ENCODE measurements at places on chromosomes 2 and 18.
A peak's percentile ranks its signal among the peaks of the same experiment; 100 is the strongest.

DNA sequence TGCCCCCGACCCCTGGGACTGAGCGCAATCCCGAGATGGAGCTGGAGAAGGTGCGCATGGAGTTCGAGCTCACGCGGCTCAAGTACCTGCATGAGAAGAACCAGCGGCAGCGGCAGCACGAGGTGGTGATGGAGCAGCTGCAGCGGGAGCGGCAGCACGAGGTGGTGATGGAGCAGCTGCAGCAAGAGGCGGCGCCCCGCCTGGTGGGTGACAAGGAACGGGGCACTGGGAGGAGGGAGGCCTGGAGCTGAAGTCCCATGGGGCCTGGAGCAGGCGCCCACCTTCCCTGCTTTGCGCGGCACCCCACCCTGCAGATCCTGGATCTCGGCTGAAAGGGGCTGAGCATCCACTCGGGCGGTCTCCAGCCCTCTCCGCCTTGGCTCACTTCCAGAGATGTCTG, 1.2 kb downstream of the TMEM247 start:
- DNase-seq: no peak

DNA sequence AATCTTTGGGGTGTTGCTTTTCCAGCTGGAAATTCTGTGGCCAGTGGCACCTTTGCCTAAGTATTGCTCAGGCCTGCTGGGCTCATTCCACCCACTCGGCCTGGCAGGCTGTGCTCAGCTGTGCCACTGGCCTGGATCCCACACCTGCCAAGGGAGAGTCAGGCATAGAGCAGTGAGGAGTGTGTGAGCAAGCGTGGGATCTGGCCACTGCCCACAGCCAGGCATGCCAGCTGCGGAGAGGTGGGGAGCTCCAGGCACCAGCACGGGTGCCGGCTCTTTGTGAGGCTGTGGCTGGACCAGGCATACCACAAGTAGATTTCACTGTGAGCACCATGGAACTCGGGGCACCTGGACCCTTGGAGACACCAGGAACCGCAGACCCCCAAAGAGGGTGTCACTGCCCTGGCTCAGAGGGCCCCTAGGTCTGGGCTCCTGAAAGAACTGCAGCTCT, 118.1 kb upstream of the MAP2 start:
- DNase-seq: no peak

- DNase-seq: no peak
Observed at GRCh38 chr2:114061566-114062098, 171.7 kb downstream of the ACTR3 start.

- no peak for DNase-seq
Observed at GRCh38 chr2:197265924-197266323, 44.7 kb downstream of the ANKRD44 start.

GRCh38 chr2:170467568-170468422, 247.3 kb upstream of the SP5 start:
- peak; percentile 42 for DNase-seq

- DNase-seq: no peak
Observed at GRCh38 chr2:73925033-73925704, 1.5 kb upstream of the DGUOK start.

GRCh38 chr18:62157843-62158242, 29.0 kb downstream of the PIGN start:
- DNase-seq: no peak

GRCh38 chr2:241069821-241070281, 32.2 kb downstream of the MTERF4 start:
- DNase-seq: no peak

DNA sequence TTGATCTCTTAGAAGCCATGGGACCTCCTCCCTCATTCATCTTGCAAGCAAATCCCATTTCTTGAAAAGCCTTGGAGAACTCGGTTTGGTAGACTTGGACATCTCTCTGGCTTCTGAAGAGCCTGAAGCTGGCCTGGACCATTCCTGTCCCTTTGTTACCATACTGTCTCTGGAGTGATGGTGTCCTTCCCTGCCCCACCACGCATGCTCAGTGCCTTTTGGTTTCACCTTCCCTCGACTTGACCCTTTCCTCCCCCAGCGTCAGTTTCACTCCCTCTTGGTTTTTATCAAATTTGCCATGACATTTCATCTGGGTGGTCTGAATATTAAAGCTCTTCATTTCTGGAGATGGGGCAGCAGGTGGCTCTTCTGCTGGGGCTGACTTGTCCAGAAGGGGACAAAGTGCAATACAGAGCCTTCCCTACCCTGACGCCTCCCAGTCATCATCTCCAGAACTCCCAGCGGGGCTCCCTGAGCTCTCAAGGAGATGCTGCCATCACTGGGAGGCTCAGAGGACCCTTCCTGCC, 20.0 kb downstream of the FOSL2 start:
- no peak for DNase-seq

- DNase-seq: no peak
Observed at GRCh38 chr2:69490486-69490885, 53.3 kb upstream of the NFU1 start.

DNA sequence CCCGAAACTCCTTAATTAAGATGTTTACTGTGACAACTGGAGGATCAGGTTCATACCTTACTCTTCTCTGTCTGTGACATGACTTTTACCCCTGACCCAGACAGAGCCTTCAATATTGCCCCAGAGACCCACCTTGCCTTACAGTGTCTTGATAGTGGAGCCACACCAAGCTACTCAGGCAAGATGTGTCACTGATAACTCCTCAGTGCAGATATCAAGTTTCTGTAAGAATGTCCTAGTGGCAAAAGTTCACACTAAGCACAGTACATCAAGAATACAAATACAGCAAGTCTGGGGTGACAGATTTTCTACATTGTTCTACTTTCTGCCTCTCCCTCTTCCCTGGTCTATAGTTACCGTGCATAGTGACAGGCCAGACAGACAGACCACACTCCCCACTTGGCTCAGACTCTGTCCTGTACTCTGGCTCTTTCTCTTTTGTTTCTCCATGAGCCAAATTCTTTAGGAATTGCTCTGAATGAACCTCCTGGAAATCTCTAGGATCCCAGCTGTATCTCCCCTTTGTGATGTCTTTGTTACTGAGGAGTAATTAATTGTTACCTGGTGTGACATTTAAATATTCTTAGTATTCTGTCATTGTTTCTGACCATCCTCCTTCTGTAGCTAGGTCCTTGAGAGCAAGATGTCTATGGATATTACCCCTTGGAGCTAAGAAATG, 24.1 kb upstream of the APOB start:
- no peak for DNase-seq

- DNase-seq: no peak
Observed at GRCh38 chr18:60996822-60997221, 336.4 kb upstream of the CDH20 start.

DNA sequence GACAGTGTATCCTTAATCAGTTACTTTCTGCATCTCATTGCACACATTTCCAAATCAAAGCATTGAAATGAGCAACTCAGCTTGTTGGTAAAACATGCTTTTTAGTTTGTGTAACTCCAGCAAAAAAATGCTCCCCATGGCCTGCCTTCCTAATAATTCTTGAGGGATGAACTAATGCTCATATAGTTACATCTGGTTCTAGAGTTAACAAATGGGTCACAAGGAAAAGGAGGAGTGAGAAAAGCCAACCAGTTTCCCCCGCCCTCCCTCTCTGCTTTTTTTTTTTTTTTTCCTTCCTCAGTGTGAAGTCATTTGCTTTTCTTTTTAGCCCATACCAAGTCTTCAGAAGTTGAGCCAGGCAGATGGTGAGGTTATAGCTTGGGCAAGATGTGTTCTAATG, 231.7 kb downstream of the MTX2 start:
- peak; percentile 50 for DNase-seq

GRCh38 chr2:153917570-153917969, 45.8 kb downstream of the GALNT13 start:
- no peak for DNase-seq

- no peak for DNase-seq
Observed at GRCh38 chr2:204948024-204948763, 402.9 kb downstream of the PARD3B start.

- peak; percentile 31 for DNase-seq
Observed at GRCh38 chr2:26913606-26913998, 56.8 kb upstream of the MAPRE3 start.

- DNase-seq: no peak
Observed at GRCh38 chr2:62307469-62308389, 111.8 kb downstream of the B3GNT2 start.

DNA sequence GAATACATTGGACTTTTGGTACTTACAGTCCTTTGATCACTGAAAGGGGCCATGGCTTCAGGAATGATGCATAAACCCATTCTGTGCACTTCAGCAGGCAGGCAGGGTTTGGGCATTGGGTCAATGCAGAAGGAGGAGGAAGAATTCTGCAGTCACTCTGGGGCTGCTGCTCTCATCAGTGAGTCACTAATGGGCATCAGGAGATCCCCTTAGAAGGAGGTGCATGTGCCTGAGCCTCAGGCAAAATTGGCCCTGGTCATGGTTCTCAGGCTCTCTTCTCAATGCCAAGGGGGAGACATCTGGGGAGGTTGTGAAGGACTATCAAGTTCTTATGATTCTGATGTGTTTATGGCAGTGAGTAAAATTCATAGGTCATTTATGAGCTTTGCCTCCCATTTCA, 52.0 kb upstream of the TNP1 start:
- no peak for DNase-seq

DNA sequence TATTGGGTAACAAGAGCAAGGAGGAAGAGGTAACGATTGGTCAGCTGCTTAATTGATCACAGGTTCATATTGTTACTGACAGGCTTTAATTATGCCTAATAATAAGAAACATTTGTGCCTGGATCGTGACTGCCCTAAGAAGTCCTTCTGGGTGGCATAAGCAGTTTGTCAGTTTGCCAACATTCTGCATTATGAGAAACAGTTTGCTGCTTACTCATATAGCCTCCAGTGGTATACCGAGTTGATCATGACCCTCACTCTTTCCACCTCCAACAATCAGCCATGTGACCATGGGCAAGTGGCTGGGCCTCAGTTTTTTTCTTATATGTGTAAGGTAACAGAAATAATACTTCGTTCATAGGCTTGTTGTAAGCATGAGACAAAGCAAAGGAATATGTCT, 96.6 kb upstream of the CABLES1 start:
- peak; percentile 19 for DNase-seq

DNA sequence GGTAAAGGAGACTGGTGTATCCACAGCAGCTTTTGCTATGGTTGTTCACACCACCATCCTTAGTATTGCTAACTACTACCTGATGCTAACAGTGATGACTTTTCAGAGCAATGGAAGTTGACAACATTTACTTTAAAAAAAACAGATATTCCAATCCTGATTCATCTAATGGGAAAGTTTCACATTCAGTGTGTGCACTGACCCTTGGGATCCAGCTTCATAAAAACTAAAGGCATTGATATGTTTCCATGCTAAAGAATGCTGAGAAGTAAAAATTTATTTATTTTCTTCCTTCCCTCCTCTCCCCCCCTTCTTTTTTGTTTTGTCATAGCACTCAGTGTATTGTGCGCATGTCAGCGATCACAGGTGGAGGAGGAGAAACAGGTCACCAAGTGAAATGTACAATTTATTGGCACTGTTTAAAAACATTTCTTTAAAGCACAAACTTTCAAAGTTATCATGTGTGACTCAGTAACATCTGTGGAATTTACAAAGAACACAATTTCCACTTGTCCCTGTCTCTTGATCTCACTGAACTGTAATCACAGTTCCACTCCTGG, 229.9 kb downstream of the ALK start:
- DNase-seq: no peak

- DNase-seq: peak; percentile 10
Observed at GRCh38 chr2:7180638-7181370, 263.6 kb downstream of the RNF144A start.

DNA sequence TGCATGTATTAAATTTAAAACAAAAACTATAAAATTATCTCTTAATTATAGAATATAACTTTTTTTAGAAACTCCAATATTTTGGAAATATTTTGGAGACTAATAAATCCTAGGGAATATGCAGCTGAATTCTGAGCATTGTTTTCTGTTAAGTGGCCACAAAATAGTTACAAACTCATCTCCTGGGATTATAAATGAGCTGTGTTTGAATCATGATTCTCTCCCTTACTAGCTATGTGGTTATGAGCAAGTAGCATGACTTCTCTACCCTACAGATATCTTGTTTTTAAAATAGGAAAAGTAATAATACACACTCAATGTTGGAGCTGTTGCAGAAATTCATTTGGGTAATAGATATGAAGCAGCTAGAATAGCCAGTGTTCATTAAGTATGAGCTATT, 137.9 kb upstream of the ITGA4 start:
- peak; percentile 40 for DNase-seq

DNA sequence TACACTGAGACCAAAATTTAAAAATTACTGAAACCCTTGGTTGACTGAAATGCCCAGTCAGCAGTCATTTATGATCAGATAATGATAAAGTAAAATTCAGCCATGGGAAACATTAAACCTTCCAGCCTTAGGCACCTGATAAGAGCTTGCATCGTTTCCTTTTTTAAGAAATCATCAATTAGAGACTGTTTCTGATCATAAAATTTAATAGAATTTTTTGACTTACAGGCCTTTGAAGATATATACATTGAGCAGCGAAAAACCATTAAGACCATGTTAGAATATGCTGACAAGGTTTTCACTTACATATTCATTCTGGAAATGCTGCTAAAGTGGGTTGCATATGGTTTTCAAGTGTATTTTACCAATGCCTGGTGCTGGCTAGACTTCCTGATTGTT, 99.6 kb upstream of the CSRNP3 start:
- DNase-seq: no peak

DNA sequence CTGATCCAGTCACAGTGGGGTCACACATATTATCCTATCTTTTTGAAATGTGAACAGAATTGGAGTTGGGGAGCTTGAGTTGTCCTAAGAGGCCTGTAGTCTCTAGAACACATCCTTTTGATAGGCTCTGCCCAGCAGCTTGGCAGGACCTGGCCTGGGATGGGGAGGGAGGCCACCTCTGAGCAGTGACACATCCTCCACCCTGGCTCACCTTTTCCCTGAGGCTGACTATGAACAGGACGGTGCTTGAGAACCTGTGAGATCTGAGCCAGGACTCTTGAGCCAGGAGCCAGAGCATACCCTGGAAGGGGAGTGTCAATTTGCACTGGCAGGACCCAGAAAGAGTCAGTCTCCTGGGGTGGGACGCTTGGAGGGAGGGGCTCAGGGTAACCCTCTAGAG, 17.7 kb upstream of the ATP6V1B1 start:
- DNase-seq: no peak

- no peak for DNase-seq
Observed at GRCh38 chr18:12933327-12933726, 14.5 kb upstream of the SEH1L start.

DNA sequence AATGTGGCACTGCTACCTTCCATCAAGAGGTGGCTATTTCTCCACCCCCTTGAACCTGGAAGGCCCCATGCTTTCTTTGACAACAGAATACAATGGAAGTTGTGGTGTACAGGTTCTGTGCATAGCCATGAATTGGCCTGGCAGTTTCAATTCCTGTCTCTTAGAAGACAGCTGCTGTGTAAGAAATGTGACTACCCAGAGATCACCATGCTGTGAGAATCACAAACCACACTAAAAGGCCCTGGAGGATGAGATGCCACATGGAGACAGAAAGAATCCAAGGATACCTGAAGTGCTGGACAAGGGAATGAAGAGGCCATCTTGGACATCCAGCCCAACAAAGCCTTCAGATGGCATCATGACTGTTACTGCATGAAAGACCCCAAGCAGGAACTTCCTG, 47.7 kb upstream of the EHBP1 start:
- DNase-seq: no peak
